ENCODE measurements at places on chromosomes 3 and 15. TPM values are rescaled to one million over a fixed set of nuclear protein-coding genes. Genes with fewer than 3 reads are reported as not detected.

DNA sequence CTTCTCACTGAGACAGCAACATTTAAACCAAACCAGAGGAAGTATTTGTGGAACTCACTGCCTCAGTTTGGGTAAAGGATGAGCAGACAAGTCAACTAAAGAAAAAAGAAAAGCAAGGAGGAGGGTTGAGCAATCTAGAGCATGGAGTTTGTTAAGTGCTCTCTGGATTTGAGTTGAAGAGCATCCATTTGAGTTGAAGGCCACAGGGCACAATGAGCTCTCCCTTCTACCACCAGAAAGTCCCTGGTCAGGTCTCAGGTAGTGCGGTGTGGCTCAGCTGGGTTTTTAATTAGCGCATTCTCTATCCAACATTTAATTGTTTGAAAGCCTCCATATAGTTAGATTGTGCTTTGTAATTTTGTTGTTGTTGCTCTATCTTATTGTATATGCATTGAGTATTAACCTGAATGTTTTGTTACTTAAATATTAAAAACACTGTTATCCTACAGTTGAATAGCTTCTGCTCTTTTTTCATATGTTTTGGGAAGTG, 23.3 kb downstream of the CLDN18 start:
- no peaks in the 10 kb centered on the region for H3K4me1 ChIP-seq
- no peak for DNase-seq
- peaks cover 21% of the 10 kb centered on the region for H3K27me3 ChIP-seq
- H3K27ac ChIP-seq = no peak overlapping the region

DNA sequence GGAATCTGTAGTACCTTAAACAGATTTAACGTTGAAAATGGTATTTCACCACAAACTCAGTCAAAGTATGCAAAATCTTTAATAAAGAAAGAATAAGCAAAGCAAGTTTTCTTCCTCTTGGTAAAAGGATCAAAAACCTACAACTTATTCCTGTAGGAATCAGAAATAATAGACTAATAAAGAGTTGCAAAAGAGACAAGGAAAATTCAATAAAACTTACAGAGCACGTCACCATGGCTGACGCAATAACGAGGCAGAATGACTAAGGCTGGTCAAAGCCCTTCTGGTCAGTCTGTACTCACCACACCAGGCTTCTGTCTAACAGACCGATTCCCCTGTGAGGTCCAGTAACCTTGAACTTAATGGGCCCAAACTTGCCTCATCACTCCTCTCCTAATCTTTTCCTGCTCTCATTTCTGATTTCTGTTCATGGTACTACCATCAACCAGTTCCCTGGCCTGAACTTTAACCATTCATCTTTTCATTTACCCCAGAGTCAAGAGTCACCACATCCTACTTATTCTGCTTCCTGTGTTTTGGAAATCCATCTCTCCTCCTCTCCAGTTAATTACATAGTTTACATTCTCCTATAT, 5.0 kb downstream of the MASP1 start:
- H3K36me3 ChIP-seq = no peaks in the 10 kb centered on the region
- H3K27ac ChIP-seq = no peak overlapping the region
- H3K4me3 ChIP-seq = no peak overlapping the region
- H3K27me3 ChIP-seq = peaks cover 37% of the 10 kb centered on the region
- no peaks in the 10 kb centered on the region for H3K4me1 ChIP-seq

DNA sequence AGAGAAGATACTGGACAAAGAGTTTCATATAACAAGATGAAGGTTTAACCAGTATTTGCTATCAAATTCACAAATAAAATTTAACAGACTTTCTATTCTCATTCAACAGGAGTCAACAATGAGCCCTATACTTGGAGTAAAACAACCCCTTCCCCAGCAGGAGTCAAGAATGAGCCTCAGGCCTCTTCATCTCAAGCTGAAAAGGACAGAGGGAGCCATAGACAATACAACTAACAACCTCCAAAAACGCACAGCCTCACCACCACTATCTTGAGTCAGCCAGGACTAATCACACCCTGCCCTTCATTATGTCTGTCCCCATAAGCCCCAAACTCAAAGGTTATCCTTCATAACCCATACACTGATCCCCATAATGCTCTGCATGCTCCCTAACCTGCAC, 36.4 kb downstream of the ETFA start:
- H3K4me3 ChIP-seq = no peak overlapping the region
- H3K27ac ChIP-seq = no peak overlapping the region
- H3K36me3 ChIP-seq = peaks cover 50% of the 10 kb centered on the region
- DNase-seq = no peak
- H3K27me3 ChIP-seq = no peaks in the 10 kb centered on the region

DNA sequence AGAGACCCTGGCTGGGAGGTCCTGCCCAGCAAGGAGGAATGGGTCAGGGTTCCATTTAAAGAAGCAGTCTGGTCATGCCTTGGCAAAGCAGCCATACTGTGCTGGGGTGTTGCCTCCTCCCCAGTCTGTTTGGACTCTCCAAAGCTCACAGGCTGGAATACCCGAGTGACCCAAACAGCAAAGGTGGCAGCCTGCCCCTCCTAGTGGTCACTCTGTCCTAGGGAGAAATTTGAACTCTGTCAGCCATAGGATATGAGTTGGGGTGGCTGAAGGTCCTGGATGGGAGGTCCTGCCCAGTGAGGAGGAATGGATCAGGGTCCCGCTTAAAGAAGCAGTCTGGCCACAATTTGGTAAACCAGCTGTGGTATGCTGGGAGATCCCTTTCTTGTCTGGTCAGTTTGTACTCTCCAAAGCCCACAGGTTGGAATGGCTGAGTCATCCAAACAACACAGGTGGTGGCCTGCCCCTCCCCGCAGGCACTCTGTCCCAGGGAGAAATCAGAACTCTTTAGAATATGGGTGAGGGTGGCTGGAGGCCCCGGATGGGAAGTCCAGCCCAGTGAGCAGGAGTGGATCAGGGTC, 45.0 kb downstream of the CCR1 start:
- H3K4me3 ChIP-seq = no peak overlapping the region
- peaks cover 18% of the 10 kb centered on the region for H3K36me3 ChIP-seq
- no peaks in the 10 kb centered on the region for H3K4me1 ChIP-seq
- peaks cover 58% of the 10 kb centered on the region for H3K27me3 ChIP-seq

The HAPLN3 gene
- total RNA-seq = 67.5 TPM

- no peaks in the 10 kb centered on the region for H3K4me1 ChIP-seq
- DNase-seq = no peak
These were observed 189.7 kb upstream of the IL12A start for GRCh38 chr3:159798951-159799350.

DNA sequence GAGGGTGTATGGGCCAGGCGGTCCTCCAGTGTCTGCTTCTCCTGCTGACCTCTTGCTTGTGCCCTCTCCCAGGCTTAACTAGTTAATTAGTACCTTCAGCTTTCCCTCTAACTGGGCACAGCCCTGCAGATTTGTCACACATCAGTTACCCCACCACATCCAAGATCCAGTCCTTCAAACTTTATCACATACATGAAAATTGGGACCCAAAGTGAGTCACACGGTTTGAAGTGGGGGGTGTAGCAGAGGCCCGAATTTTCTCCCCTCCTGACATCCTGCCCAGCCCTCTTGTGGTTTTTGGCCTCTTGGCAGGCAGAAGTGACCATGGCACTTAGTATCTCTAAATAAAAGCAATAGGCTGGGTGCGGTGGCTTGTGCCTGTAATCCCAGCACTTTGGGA, 3.9 kb downstream of the MAPKAPK3 start:
- peak overlapping the region; percentile 77 for H3K4me3 ChIP-seq
- H3K27ac ChIP-seq = peak overlapping the region; percentile 90
- peaks cover 65% of the 10 kb centered on the region for H3K36me3 ChIP-seq
- H3K27me3 ChIP-seq = no peaks in the 10 kb centered on the region

The KBTBD13 gene
- total RNA-seq = not detected

GRCh38 chr3:33273628-33274027, 3.6 kb upstream of the FBXL2 start:
- no peak overlapping the region for H3K27ac ChIP-seq
- no peak overlapping the region for H3K4me3 ChIP-seq

DNA sequence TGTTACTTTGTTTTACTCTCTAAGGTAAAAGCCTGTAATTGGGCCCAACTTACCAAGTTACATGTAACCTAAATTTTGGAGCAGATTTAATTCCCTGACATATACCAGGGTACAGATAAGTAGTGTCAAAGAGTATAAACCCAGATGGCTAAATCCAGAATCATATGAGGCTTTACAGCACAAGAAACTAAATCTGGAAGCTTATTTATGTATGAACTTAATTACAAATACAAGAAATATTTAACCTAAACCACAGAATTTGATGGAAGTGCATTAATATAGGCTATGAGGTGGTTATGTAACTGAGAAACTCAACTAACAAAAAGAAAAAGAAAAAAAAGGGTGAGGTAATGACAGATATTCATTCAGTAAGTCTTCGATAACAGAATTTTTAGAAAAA, 930.2 kb upstream of the ALCAM start:
- DNase-seq = no peak
- no peaks in the 10 kb centered on the region for H3K4me1 ChIP-seq
- H3K36me3 ChIP-seq = no peaks in the 10 kb centered on the region

DNA sequence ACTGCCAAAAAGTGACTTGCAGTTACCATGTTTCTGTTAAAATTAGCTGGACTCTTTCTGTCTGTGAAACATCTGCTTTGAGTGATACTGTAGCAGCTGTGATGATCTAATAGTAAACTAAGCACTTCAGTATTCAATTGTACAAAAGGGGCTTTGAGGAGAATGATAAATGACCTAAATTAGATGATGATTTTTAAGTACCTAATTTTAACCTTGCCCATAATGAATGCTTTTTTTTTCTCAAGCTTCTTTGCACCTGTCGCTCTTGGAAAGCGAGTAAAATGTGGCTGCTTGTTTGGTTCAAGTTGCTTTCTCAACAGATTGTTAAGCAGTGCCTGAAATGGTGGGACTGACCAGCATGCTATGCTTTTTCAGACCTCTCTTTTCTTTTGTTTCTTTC, 752.3 kb downstream of the EPHA3 start:
- H3K4me3 ChIP-seq = no peak overlapping the region
- DNase-seq = no peak
- no peaks in the 10 kb centered on the region for H3K4me1 ChIP-seq
- no peaks in the 10 kb centered on the region for H3K27me3 ChIP-seq
- no peaks in the 10 kb centered on the region for H3K36me3 ChIP-seq

The TMEM44 gene
- total RNA-seq = 6.2 TPM

The STRIT1 gene
- not detected for total RNA-seq

The SLC27A2 gene
- 29.5 TPM for total RNA-seq

GRCh38 chr3:98454929-98455328, 8.1 kb upstream of the OR5K1 start:
- no peak overlapping the region for H3K4me3 ChIP-seq
- peaks cover 1% of the 10 kb centered on the region for H3K4me1 ChIP-seq
- DNase-seq = no peak
- H3K36me3 ChIP-seq = peaks cover 2% of the 10 kb centered on the region
- no peaks in the 10 kb centered on the region for H3K27me3 ChIP-seq
- no peak overlapping the region for H3K27ac ChIP-seq

The CMC1 gene
- total RNA-seq = 21.0 TPM

The GOLGA6D gene
- total RNA-seq = not detected

GRCh38 chr3:191334346-191334893, 4.1 kb upstream of the UTS2B start:
- no peak overlapping the region for H3K4me3 ChIP-seq
- H3K27me3 ChIP-seq = peaks cover 8% of the 10 kb centered on the region
- no peak overlapping the region for H3K27ac ChIP-seq
- H3K4me1 ChIP-seq = peaks cover 14% of the 10 kb centered on the region

The TICRR gene
- total RNA-seq = 18.5 TPM

DNA sequence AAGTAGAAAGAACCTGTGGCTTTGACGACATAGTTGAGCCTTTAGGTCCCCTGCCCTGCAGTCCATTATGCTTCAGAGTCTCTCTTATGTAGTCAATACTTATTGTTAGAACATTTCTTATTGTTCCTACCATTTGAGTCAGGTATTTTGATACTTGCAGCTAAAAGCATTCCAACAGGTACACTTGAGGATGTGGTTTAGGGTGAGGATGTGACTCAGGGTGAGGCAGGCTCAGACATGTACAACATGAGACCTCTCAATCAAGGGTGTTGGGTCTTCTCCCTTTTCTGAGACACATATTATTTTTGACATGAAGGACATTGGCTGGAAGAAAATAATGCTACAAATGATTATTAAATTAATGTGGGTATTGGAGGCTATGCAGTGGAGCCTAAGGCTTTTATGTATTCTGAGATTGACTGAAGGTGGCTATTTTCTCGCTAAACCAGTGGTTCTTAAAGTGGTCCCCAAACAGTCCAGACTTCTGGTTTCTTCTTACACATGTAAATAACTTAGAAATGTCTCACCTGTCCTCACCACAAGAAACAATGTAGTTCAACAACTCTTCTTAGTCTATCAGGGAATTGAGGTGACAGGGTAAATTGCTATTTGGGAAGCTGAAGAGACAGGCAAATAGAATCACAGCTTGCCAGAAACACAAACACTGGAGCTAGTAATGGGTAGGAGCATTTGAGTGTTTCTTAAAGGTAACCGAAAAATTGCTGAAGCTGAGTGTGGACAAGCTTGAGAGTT, 135.5 kb upstream of the ZPLD1 start:
- H3K27me3 ChIP-seq = peaks cover 17% of the 10 kb centered on the region
- peak; percentile 25 for DNase-seq
- peaks cover 17% of the 10 kb centered on the region for H3K4me1 ChIP-seq
- H3K4me3 ChIP-seq = no peak overlapping the region
- no peak overlapping the region for H3K27ac ChIP-seq

GRCh38 chr3:143973259-143974021, 1.8 kb downstream of the DIPK2A start:
- H3K27ac ChIP-seq = peak overlapping the region; percentile 90
- peak overlapping the region; percentile 93 for H3K4me3 ChIP-seq
- peaks cover 10% of the 10 kb centered on the region for H3K36me3 ChIP-seq
- H3K27me3 ChIP-seq = peaks cover 16% of the 10 kb centered on the region

The FOXP1 gene
- total RNA-seq = 71.3 TPM

DNA sequence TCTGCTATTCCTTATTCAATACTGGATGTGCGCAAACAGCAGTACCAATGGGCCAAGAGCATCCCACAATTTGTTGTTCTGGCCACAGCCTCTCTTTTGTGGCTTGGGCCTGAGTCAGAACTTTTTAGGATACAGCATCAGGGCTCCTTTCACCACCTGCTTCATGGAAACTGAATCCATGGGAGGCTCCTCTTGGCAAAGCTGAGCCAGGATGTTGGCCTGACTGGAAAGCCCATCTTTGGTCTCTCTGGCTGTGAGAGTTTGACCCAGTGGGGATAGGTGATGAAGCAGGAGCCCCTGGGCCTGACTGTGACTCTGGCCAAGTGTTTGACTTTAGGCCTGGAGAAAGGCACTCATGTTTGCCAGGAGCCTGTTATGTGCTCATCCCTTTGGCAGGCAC, 27.6 kb downstream of the IL16 start:
- H3K4me3 ChIP-seq = no peak overlapping the region
- no peak for DNase-seq
- no peaks in the 10 kb centered on the region for H3K36me3 ChIP-seq

GRCh38 chr15:39690881-39691634, 91.6 kb downstream of the FSIP1 start:
- no peak for DNase-seq
- H3K4me1 ChIP-seq = peaks cover 20% of the 10 kb centered on the region
- H3K27ac ChIP-seq = no peak overlapping the region
- peaks cover 3% of the 10 kb centered on the region for H3K27me3 ChIP-seq

DNA sequence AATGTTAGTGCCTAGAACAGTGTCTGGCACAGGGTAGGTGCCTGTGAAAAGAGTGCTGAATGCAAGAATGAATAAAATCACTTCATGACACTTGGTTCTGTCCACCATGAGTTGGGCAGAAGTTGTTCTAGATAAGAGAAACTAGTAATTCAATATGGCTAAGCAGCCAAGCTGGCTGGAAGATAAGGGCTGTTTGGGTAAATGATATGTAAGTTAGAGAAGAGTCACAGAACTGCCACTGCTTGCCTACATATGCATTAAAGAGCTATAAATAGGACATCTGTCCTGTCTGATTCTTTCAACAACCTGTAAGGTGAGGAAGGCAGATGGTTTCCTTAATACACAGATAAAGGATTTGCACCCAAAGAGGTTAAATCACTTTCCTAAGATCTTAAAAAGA, 13.1 kb downstream of the MTMR10 start:
- DNase-seq = no peak
- H3K4me1 ChIP-seq = peaks cover 16% of the 10 kb centered on the region
- no peak overlapping the region for H3K27ac ChIP-seq
- H3K4me3 ChIP-seq = no peak overlapping the region
- peaks cover 48% of the 10 kb centered on the region for H3K36me3 ChIP-seq

Data from activated CD4-positive, alpha-beta memory T cell treated with anti-CD3 and anti-CD28 coated beads, Interleukin-2, amount 10 ng/mL, durations not matched to agents 7 days and 5 days (primary cell).